ENCODE measurements at places on chromosomes 4 and X. TPM values are rescaled to one million over a fixed set of nuclear protein-coding genes. Genes with fewer than 3 reads are reported as not detected.

The L1CAM gene
- 1.4 TPM for total RNA-seq

The TASL gene
- total RNA-seq: not detected

GRCh38 chrX:131782646-131783045 is 238.8 kb downstream of the OR13H1 start:
- no peak overlapping the region for H3K27ac ChIP-seq
- peaks cover 34% of the 10 kb centered on the region for H3K36me3 ChIP-seq
- H3K27me3 ChIP-seq: no peaks in the 10 kb centered on the region
- H3K4me1 ChIP-seq: no peaks in the 10 kb centered on the region
- no peak for DNase-seq

DNA sequence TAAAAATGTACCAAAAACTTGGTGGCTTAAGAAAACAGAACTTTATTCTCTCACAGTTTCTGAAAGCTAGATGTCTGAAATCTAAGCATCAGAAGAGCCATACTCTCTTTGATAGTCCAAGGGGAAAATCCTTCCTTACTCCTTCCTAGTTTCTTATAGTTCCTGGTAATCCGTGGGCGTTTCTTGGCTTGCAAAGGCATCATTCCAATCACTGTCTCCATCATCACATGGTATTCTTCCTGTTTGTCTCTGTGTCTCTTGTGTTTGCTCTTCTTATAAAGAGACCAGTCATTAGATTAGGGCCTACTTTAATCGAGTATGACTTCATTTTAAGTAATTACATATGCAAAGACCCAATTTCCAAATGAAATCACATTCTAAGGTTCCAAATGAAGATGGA is 118.9 kb upstream of the FSTL5 start:
- no peak overlapping the region for H3K4me3 ChIP-seq
- H3K4me1 ChIP-seq: no peaks in the 10 kb centered on the region
- no peaks in the 10 kb centered on the region for H3K27me3 ChIP-seq
- no peak overlapping the region for H3K27ac ChIP-seq
- H3K36me3 ChIP-seq: no peaks in the 10 kb centered on the region

DNA sequence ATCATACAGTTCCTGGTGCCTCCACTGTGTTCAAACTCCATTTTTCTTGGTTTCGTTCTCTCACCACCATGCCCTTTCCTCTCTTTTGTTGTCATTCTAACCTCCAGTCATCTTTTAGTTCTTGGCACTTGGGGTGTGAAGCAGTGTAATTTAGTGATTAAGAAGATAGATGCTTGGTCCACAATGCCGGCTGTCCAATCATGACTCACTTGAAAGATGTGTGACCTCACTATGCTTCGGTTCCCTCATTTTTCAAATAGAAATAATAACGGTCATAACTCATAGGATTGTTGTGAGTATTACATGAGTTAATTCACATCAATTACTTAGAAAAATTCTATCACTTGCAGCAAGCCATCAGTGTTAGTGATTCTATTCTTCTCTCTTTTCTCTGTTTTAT is 327.8 kb downstream of the ADGRL3 start:
- no peak overlapping the region for H3K4me3 ChIP-seq
- no peak overlapping the region for H3K27ac ChIP-seq
- H3K27me3 ChIP-seq: no peaks in the 10 kb centered on the region
- no peaks in the 10 kb centered on the region for H3K36me3 ChIP-seq
- no peak for DNase-seq
